ENCODE measurements at places on chromosomes 3 and 15.
A peak's percentile ranks its signal among the peaks of the same experiment; 100 is the strongest.

GRCh38 chr15:68354923-68355322 is 77.0 kb downstream of the ITGA11 start:
- peak; percentile 63 for DNase-seq

- peak; percentile 19 for DNase-seq
Observed at GRCh38 chr3:140910860-140911259, 30.8 kb upstream of the SLC25A36 start.

- DNase-seq, result no peak
Observed at GRCh38 chr15:88456733-88457132, 10.5 kb downstream of the MRPL46 start.

GRCh38 chr3:156516284-156516683 is 38.6 kb downstream of the SSR3 start:
- no peak for DNase-seq

DNA sequence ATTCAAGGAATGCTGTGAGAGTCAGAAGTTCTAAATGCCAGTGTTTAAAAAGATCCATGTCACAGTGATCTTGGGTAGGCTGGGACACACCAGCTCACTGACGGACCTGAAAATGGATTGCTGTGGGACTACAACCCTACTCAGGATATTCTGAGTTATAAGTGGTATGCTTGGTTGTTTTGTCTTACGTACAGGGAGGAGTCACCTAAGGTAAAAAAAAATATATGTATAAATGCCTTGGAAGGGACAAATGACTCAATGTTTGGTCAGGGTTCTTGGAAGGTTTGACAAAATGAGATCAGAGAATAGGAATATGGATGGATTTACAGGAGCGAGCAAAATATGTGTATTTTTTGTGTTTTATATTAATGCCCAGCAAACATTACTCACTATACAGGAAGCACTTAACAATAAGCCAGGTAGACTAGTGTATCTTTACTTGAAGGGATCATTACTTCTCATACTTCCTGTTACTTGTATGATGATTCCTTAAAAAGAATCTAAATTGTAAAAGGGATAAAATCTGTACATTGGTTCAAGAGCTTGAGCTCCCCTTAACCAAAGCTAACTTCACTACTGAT is 767.3 kb downstream of the GBE1 start:
- DNase-seq, result no peak

DNA sequence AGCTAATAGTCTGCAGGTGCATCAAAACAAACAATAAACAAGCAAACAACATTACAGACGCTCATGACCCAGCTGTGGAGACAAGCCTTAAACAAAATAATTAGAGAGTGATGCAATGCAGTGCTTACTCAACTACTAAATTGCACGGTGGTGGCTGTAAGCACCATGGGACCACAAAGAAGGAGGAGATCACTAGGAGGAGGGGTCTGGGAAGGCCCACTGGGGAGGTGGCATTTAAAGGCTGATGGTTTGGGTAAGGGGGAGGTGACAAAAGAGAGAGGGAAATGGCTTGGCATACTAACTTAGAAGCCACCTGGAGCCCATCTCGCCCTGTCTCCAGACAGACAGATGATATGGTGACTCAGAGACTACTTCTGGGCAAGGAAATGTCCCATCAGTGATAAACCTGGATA is 516.7 kb downstream of the FOXP1 start:
- DNase-seq, result no peak

- no peak for DNase-seq
Observed at GRCh38 chr3:127368186-127369032, 80.6 kb upstream of the PRR20G start.

- DNase-seq, result no peak
Observed at GRCh38 chr3:75692061-75692460, 27.9 kb downstream of the FRG2C start.

GRCh38 chr3:184260724-184261269 is 556 bp downstream of the CAMK2N2 start:
- no peak for DNase-seq

DNA sequence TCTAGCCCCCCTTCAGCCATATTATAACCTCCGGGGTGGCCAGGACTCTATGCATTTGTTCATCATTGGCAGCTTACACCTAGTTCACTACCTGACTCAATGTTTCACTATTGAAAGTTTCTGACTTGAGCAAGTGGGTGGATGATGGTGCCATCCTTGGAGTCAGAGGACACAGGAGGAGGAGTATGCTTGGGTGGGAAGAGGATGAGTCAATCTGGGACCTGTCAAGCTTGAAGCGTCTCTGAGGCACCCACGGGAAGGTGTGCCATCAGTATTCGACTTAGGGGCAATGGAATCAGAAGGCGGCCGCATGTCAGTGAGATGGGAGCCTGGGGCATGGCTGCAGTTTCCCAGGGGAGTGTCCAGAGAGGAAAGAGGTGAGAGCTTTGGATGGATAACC is 133.3 kb downstream of the EPHB1 start:
- no peak for DNase-seq

- DNase-seq, result no peak
Observed at GRCh38 chr3:99910752-99911290, 93.2 kb downstream of the CMSS1 start.

- no peak for DNase-seq
Observed at GRCh38 chr3:63354160-63354559, 76.1 kb downstream of the SYNPR start.

GRCh38 chr3:98763076-98763475 is at the start of gene ST3GAL6:
Gene ST3GAL6, plus strand, starts transcription at chr3:98763340. Its CDS starts 5,101 bp downstream, at chr3:98768441.
- no peak for DNase-seq

GRCh38 chr3:122974764-122975162 is 52.8 kb downstream of the SEMA5B start:
- peak; percentile 56 for DNase-seq

- DNase-seq, result peak; percentile 29
Observed at GRCh38 chr15:85482894-85483293, 102.5 kb downstream of the AKAP13 start.

GRCh38 chr15:92666780-92667179 is 11.2 kb upstream of the FAM174B start:
- peak; percentile 21 for DNase-seq

DNA sequence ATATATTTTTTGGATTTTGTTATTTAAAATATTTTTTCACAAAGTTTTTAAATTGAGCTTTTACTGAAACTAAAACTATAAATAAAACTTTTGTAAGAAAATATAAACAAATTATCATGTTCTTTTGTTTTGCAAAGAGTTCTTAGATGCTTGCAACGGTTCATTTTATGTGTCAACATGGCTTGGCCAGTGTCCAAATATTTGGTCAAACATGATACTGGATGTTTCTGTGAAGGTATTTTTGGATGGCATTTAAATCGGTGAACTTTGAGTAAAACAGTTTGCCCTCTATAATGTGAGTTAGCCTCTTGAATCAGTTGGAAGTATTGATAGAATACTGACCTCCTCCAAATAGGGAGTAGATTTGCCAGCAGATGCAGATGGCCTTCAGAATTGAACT is 612.6 kb upstream of the NECTIN3 start:
- no peak for DNase-seq

- DNase-seq, result no peak
Observed at GRCh38 chr3:74465715-74466410, 148.6 kb downstream of the CNTN3 start.

GRCh38 chr3:172038798-172039435 is 461 bp upstream of the FNDC3B start:
- DNase-seq, result peak; percentile 38

- no peak for DNase-seq
Observed at GRCh38 chr3:161054860-161055604, 50.1 kb downstream of the B3GALNT1 start.

DNA sequence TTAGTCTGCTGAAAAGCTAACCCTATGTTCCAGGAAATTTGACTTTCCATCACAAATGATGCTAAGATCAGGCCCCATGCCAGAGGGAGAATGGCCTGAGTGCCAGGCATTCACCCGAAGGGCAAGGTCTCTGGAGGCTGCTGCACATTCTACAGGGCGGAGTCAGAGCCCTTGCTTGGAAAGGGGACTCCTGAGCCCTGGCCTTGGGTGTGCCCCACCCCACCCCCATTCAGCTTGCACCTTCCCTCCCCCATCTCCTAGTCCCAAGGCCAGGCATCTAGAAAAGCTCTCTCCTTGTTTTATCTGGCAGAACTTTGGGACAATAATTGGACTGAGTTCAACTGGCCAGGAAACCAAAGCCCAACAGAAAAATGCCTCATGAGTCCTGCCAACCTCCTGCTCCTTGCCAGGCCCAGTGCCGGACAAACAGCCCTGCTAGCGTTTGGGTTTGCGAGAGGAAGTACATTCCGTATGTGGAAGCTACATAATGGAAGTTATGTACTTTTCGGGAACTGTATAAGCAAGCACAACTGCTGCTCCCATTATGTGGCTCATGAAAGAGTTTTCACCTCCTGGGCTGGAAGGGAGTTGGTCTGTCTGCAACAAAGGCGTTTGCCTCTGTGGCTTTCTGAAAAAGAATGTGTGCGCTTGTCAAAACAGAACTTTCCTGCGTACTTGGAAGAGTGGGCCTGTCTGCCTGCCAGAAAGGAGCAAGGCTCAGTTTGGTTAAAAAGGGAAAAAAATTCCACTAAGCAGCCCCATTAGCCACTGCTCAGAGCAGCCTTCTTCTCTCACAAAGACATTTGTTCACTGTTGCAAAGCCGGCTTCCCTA is 321.5 kb upstream of the CTNNB1 start:
- peak; percentile 9 for DNase-seq

- DNase-seq, result no peak
Observed at GRCh38 chr15:36966708-36967107, 133.6 kb downstream of the MEIS2 start.

DNA sequence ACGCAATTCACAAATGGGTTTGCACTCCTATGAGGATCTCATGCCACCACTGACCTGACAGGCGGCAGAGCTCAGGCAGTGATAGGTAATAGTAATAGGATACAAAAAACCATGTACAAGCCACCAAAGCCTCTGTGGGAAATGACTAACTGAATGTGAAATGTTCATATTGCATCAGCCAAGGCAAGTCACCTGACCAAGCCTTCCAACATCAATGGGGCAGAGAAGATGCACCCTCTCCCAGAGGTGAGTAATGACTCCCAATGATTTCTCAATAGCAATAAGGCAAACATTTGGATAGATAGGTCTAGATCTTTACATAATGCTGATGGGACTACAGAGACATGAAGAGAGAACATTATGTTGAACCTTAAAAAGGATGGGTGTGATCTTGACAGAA is 14.9 kb downstream of the CNTN3 start:
- DNase-seq, result peak; percentile 13

DNA sequence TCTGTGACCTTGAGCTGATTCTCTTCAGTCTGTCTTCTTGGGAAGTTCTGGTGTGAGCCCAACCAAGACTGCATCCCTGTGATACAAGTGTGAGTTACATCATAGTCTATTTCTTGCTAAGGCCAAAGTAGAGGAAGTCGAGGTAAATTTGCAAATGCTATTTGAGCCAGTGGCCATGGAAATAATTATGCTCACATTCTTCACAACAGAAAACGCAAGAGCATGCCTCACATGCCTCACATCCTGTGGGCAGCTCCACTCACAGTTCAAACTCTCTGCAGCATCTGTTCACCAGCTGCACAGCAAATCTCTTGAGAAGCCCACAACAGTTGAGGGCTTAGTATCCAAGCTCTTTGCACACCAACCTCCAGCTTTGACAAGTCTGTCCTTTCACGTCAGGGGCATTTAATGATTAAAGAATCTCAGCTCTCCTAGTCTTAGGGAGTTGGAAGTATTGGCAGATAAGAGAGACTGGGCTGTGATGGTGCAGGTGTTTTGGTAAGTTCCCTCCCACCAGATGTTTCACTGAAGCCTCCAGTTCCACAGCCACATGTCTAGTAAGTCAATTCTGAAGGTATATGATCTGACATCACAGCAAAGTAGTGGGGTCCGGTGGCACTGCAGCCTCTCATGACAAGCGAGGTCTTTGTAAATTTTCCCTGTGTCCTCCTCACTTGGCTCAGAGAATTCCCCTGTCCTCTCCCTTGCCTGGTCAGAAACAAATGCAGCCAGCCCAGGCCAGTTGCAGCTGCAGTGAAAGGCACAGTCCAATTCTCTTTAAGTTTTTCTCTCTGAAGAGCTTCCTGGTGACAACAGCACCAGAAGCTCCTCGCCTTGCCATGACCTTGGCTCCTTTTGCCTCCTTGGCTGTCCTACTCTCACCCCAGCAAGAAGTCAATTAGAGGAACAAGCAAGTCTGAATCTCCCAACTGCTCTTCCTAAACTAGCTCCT is 166.1 kb downstream of the SSR3 start:
- no peak for DNase-seq

- no peak for DNase-seq
Observed at GRCh38 chr3:127288343-127288742, 497 bp upstream of the PRR20G start.

DNA sequence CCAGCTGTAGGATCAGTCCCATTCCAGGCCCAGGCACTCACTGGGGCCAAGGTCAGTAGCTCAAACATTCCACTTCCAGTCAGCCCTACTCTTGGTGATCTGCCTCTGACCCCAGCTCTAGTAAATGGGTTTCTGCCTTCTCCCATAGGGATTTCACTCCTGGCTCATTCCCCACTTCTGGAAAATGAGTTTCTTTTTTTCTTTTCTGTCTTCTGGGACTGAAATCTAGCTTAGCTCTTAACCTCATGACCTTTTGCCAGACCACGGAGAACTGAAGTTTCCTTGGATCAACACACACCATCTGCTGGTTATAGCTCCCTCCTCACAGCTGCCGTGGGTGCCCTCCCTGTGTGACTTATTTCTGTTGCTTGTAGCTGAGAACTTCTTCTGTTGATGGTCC is 21.3 kb downstream of the MME start:
- DNase-seq, result no peak

DNA sequence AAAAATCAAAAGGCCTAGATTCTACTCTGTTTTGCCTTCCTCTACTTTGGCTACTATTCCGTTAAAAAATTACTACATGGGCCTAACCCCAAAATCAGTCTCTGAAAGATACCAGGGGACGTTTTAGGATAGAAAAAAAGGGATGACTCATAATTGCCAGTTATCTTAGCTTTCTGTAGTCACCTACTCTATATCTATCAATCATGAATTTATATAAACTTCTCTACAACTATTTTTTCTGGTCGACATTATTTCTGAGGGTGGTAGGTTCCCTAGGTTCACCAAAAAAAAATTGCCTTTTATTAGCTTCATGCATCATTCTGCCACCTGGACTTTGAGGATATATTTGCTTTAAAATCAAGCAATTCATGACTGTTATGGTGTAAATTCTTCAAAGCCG is 36.5 kb downstream of the RAF1 start:
- no peak for DNase-seq

DNA sequence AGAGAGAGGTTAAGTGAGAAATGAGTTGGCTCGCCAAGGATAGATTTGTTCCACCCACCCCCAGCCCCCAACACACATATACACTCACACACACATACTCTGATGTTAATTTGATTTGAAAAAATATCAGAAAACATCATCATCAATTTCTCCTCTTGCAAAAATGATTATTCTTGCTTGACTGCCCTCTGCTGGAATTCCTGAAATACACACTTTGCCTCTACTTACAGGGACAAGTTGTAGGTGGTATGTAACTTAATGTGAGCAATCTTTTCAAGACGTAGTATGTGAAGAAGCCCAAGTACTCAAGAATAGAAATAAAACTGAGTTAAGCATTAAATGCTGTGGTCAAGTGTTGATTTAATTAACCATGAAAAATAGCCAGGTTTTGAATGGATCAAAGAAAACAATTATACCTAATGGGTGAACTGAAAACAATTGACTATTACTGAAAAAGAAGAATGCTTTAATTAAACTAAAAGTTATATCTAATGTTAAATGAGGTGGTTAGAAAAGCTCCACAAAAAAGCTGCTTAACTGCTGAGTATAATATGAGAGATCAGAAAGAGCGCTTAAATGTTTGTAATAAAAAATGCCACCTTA is 46.6 kb upstream of the MDFIC2 start:
- DNase-seq, result peak; percentile 35
